Germinal center (tissue), 1 donor: ENCODE measurements at places on chromosomes 16 and 17.

GRCh38 chr16:79623824-79624223 lies 23.3 kb upstream of the MAF start:
- DNase-seq = no peak

DNA sequence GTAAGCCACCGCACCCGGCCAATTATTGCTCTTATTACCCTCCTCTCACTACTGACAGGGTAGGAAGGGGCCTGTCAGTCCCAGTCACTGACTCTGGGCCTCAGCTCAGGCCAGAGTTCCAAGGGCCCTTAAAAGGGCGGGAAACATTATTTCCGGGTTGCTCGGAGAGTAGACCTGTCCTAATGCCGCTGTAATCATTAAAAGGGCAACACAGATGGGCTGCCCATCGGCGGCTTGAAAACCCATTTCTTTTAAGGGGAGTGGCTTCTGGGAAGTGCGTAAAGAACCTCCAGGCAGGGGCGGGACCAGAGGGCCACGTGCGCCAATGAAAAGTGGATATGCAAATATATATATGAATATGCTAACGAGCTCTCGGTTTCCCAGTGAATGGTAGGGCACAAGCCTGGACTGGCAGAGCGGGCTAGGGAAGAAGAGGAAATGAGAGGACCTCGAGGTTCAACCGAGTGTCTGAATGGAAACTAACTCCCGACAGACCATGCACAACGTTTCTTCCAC lies 26.6 kb downstream of the PIPOX start:
- DNase-seq = no peak

DNA sequence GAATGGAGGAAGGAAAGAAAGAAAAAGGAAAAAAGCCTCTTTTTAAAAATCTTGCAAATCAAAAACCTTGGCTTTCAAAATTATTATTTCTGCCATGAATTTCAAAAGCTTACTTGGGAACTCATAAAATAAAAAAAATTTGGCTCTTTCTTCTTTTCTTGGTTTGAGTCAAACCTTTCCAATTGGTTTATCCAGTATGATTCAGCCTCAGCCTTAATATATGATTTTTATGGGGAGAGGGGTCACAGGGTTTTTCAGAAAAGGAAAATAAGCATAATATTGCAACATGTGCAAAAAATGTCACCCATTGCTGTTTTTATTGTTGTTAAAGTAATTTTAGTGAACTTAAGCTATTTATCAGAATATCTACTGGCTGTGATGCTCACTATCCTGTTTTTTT lies 31.2 kb upstream of the HAPSTR1 start:
- DNase-seq = no peak

GRCh38 chr17:66941249-66941648 lies 23.3 kb upstream of the CACNG4 start:
- no peak for DNase-seq

GRCh38 chr17:47762728-47763127 lies 29.7 kb downstream of the TBX21 start:
- DNase-seq = no peak

- no peak for DNase-seq
These were observed 45.2 kb downstream of the TMEM100 start for GRCh38 chr17:55677446-55677845.

- DNase-seq = no peak
These were observed 121.0 kb downstream of the PARN start for GRCh38 chr16:14509055-14509454.

DNA sequence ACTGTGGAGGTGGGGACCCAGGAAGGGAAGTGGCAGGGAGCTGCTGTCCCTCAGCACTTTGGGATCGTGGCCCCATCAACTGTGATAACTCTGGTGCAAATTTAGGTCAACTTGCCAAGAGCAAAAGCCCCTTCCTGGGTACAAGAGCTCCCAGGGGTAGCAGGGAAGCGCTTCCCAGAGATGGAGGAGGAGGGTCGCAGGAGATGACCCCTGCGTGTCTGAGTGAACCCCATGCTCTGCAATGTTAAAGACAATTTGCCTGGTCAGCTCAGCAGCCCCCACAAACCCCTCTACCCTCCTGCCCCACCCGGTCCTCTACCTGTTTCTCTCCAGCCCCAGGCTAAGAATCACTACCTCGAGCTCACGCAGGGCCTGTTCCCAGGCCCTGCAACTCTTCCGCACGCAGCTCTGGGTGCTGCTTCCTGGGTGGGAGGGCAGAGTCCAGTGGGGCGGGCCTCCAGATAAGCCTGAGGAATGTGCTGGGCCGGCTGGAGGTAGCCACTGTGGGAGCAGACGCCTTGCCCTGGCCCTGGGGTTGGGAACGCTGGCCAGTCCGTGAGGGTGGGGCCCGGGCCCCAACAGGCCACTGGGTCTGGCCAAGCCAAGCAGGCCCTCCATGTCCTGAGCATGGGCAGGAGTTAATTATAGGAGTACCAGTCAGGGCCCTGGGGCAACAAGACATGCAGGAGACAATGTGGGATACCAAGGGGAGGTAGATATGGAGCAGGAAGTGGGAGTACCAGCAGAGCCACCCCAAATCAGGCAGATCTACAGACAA lies 6.1 kb downstream of the DOK4 start:
- DNase-seq = no peak

- DNase-seq = no peak
These were observed 71.6 kb upstream of the SMIM36 start for GRCh38 chr17:55582897-55583296.

DNA sequence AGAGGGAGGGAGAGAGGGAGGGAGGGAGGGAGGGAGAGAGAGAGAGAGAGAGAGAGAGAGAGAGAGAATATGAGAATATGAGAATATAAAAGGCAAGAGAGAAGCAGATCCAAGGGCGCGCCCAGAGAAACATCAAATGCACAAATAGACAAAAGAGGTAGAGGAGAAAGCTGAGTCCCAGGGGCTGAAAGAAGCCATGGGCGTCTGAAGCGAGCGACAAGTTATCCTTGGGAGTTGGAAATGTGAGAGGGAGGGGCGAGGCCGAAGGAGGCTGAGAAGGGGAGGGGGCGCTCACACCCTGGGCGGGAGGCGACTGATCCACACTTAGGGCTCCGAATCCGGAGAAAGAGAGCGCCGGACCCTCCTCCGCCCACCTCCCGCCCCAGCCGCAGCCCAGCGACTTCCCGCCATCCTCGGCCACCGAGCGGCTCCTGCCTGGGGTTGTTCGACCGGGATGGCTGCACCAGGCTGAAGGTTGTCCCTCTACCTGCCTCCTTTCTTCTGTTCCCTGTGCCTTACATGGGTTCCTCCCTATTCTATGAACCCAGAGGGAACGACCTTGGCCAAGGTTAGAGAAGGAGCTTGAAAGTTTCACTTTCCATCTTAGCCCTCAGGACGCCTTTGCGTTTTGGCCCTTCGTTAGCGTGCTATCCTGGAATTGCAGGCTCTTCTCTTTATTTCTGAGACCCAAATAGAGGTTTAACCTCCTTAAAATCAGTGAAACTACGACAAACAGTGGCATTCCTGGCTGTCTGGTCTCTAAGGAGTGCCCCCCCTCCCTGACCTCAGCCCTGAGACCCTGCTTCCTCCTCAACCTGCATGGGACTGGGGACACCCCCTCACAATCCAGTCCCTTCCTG lies 21.2 kb upstream of the HOXB9 start:
- no peak for DNase-seq

DNA sequence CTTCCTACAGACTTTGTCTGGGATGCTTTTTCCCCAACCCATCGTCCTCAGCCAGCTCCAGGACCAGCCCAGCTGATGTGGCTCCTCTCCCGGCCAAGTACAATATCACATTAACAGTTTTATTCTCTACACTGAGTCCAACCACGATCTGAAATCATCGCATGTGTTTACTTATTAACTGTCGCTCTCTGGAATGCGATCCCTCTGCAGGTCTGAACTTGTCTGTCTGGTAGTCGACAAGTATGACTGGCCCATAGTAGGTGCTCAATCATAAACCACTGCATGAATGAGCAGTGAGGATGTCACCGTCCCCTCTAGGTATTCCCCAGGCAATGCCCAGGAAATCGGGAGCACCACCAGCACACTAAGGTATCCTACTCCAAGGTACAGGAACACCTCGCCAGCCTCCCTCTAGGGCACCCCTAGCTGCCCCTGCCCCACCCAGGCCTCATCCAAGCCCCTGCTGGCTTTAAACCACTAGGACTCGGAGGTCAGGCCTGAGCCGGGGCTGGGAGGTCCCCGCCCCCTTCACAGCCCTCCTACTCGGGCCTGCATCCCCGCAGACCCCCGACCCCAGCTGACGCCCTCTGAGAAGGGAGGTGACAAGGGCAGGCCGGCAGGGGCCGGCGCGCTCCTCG lies 27.7 kb downstream of the RTN4RL1 start:
- DNase-seq = no peak
